ENCODE measurements at places on chromosomes 5 and 9. TPM values are rescaled to one million over a fixed set of nuclear protein-coding genes. Genes with fewer than 3 reads are reported as not detected.

The MARCHF3 gene
- polyA plus RNA-seq: 7.2 TPM

GRCh38 chr5:172496671-172497371 lies 42.5 kb upstream of the SH3PXD2B start:
- DNase-seq: no peak

DNA sequence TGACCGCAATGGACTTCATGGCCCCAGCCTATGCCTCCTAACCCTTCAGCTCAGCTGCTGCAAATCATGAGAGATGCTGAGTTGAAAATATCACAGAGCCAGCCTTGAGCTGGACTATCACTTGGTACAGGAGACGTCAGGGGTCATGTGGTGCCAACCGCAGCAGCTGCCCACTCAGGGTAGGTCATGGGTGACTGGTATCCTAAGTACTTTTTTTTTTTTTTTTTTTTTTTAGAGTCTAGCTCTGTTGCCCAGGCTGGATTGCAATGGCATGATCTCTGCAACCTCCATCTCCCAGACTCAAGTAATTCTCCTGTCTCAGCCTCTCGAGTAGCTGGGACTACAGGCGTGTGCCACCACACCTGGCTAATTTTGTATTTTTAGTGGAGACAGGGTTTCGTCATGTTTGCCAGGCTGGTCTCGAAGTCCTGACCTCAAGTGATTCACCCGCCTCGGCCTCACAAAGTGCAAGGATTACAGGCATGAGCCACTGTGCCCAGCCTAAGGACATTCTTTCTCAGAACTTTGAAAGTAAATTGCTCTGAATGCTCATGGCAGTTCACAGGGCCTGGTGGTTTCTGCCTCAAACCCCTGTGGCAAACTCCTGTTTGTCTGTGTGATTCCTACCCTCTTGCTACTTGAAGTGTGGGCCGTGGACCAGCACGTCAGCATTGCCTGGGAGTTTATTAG lies 21.3 kb downstream of the WWC1 start:
- no peak for DNase-seq

- DNase-seq: no peak
These were observed 1.1 kb downstream of the PPIC start for GRCh38 chr5:123035360-123035917.

GRCh38 chr5:54860321-54860720 lies 125.1 kb downstream of the ESM1 start:
- DNase-seq: no peak
